ENCODE measurements at places on chromosomes 16 and 17. TPM values are rescaled to one million over a fixed set of nuclear protein-coding genes. Genes with fewer than 3 reads are reported as not detected.

- no peaks in the 10 kb centered on the region for H3K36me3 ChIP-seq
- peaks cover 3% of the 10 kb centered on the region for H3K27me3 ChIP-seq
- no peak overlapping the region for H3K4me3 ChIP-seq
- DNase-seq, result no peak
- no peak overlapping the region for H3K27ac ChIP-seq
These were observed 482.7 kb upstream of the EEF2KMT start for GRCh38 chr16:5580296-5580695.

DNA sequence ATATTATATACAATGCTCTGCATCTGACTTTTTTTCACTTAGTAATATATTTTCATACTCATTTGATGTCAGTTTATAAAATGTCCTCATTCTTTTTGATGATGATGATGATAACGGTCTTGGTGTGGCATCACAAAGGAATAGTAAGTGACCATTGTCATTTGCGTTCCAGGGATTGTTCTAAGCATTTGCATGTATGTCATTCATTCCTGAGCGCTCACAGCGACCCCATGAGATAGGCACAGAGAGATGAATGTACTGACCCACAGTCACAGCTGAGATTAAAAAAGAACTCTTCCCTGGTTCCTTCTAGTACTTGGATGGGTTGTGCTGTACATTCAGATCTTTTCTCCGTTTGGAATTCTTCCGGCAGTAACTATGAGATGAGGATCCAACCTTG lies 21.2 kb upstream of the MSI2 start:
- H3K36me3 ChIP-seq, result no peaks in the 10 kb centered on the region
- no peak for DNase-seq
- no peaks in the 10 kb centered on the region for H3K4me1 ChIP-seq
- peaks cover 14% of the 10 kb centered on the region for H3K27me3 ChIP-seq
- H3K27ac ChIP-seq, result no peak overlapping the region

DNA sequence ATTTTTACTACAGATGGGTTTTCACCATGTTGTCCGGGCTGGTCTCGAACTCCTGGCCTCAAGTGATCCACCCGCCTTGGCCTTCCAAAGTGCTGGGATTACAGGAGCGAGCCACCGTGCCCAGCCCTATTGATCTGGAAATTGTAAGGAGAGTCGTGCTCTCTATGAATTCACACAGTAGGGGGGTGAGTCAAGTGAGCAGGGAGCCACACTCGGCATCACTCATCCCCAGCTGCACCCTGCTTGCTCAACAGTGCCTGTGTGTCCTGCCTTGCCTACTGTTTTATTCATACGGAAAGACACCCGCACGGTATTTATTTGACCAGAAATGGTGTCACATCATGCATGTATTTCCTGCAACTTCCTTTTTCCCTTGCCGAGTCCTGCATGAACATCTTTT lies 157.2 kb upstream of the FOXF1 start:
- no peak for DNase-seq
- no peak overlapping the region for H3K4me3 ChIP-seq
- no peaks in the 10 kb centered on the region for H3K4me1 ChIP-seq

GRCh38 chr16:57331355-57331754 lies 27.2 kb upstream of the CCL22 start:
- H3K27me3 ChIP-seq, result peaks cover 7% of the 10 kb centered on the region
- H3K27ac ChIP-seq, result no peak overlapping the region
- no peaks in the 10 kb centered on the region for H3K36me3 ChIP-seq
- peaks cover 3% of the 10 kb centered on the region for H3K4me1 ChIP-seq

DNA sequence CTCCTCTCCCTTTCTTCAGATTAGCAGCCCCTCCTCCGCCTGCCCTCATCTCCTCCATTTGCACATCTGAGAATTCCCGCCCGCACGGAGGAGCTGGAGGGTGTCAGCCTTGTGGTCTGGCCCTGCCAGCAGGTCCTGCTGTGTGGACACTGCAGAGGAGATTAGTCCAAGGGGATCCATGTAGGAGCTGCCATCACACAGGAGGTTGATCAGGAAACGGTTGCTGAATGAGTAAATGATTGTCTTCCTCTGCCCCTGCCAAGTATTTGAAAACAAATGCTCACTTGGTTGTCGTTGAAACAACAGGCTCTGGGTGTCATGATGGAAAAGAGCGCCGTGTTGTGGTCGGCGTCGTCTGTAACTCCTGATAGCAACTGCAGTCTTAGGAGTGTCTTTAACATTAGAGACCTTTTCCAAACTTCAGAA lies 63.8 kb upstream of the CHMP6 start:
- H3K4me3 ChIP-seq, result no peak overlapping the region
- no peak overlapping the region for H3K27ac ChIP-seq

GRCh38 chr16:87470332-87470731 lies 22.5 kb downstream of the ZCCHC14 start:
- peaks cover 28% of the 10 kb centered on the region for H3K4me1 ChIP-seq
- H3K4me3 ChIP-seq, result no peak overlapping the region
- no peak for DNase-seq
- no peak overlapping the region for H3K27ac ChIP-seq
- peaks cover 2% of the 10 kb centered on the region for H3K36me3 ChIP-seq
- H3K27me3 ChIP-seq, result no peaks in the 10 kb centered on the region

DNA sequence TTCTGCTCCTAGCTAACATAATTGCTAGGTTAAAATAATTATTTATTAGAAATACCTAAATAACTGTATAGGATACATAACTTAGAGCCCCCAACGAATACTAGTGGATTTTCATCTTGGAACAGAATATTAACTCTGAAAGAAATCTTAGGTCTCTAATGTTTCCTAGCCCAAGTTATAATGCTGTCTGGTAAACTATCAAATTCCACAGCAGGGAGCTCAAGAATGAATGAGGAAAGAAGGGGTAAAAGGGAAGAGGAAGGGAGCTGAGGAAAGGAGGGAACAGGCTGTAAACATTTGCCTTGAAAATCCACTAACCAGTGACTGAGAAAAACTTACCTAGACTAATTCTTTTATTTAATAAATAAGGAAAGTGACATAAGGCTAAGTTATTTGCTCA lies 93.2 kb upstream of the NACA2 start:
- H3K27ac ChIP-seq, result no peak overlapping the region
- no peak overlapping the region for H3K4me3 ChIP-seq
- H3K36me3 ChIP-seq, result peaks cover 10% of the 10 kb centered on the region
- H3K4me1 ChIP-seq, result no peaks in the 10 kb centered on the region
- no peaks in the 10 kb centered on the region for H3K27me3 ChIP-seq

DNA sequence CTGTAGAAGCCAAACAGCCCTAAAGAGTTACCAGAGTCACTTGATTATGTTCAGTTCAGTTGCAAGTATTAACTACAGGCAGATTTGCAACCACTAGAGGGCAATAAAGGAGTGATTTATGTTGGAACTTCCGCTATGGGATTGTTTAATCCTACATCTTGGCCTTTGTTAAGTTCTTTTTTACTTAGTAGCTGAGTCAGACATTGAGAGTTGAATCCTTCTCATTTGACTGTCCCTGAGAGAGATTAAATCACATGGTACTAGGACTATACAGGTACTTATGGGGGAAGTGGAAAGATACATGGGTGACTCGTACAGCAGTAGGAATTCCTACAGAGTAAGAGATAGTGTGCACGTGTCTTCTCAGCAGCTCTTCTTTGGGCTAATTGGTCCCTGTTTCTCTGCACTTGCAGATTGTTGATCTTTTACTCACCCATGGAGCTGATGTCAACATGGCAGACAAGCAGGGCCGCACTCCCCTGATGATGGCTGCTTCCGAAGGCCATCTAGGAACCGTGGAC lies 40.3 kb downstream of the CYB561 start:
- peaks cover 11% of the 10 kb centered on the region for H3K4me1 ChIP-seq
- H3K27me3 ChIP-seq, result no peaks in the 10 kb centered on the region
- no peak for DNase-seq

HSPB9 gene
- not detected for total RNA-seq

ZFHX3 gene
- total RNA-seq, result 0.21 TPM

SLC47A1 gene
- total RNA-seq, result 1.3 TPM

PRR11 gene
- total RNA-seq, result 70.2 TPM

Data from activated CD4-positive, alpha-beta memory T cell treated with anti-CD3 and anti-CD28 coated beads for 36 hours (primary cell).